SJCRH30 (cell line): ENCODE measurements at places on chromosomes 16 and 17. TPM values are rescaled to one million over a fixed set of nuclear protein-coding genes. Genes with fewer than 3 reads are reported as not detected.

DNA sequence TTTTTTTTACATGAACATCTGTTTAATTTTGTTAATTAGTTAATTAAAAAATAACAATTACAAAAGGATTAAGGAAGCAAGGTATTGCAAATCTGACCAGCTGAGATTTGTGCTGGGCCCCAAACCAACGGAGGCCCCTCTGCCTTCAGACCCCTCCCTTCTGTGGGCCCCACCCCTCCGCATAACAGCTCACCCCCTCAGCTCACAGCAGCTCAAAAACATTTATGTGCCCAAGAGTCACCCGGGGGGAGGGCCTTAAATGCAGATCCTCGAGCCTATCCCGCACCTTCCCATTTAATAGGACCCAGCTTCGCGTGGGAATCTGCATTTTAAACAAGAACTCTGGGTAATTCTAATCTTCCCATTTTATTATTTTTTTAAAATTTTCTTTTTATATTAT, 75.0 kb downstream of the MGAT5B start:
- DNase-seq: no peak

DNA sequence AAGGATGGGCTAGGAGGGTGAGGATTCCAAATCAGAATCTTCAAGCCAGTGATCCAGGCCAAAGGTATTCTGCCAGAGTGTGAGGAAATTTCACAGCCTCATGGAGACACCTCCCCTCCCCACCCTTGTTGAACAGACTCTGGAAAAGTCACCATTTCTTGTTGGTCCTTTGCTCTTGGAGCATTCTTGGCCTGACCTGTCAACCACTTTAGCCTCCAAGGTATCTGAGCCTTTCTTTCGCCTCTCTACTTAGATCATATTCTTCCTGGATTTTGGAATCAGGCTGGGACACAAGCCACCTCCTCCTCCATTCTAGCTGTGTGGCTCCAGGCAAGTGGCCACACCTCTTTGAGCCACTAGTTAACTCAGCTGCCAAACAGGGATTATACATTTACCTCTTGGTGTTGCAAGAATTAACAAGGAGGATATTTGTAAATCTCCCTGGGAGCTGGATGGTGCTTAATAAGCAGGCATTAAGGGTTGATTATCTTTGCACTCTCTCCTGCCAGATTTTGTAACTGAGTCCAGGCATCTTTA, 193.5 kb downstream of the WWOX start:
- DNase-seq: no peak

- no peak for DNase-seq
Measured at GRCh38 chr16:6484081-6484480, 848.6 kb upstream of the RBFOX1 start.

DVL2 gene
- 33.4 and 39.0 TPM in 2 replicates for total RNA-seq

DNA sequence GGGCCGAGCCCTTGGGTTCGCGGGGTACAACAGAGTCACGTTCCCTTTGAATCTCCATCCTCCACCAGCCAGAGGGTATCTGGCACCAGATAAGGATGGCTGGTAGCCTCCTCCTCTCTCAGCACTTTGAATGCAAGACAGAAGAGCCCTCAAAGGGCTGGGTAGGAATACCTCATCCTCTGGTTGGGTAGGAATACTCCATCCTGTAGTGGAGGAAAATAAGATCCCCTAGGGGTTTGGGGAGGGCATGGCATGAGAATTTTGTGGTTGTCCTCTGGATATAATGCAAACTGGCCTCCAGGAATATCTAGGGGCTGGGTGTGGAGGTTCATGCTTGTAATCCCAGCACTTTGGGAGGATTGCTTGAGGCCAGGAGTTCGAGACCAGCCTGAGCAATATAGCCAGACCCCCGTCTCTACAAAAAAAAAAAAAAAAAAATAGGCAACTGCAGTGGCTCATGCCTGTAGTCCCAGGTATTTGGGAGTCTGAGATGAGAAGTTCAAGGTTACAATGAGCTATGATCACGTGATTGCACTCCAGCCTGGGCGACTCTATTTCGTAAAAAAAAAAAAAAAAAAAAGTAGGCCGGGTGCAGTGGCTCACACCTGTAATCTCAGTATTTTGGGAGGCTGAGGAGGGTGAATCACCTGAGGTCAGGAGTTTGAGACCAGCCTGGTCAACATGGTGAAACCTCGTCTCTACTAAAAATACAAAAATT, 2.7 kb downstream of the IGFBP4 start:
- no peak for DNase-seq

DNA sequence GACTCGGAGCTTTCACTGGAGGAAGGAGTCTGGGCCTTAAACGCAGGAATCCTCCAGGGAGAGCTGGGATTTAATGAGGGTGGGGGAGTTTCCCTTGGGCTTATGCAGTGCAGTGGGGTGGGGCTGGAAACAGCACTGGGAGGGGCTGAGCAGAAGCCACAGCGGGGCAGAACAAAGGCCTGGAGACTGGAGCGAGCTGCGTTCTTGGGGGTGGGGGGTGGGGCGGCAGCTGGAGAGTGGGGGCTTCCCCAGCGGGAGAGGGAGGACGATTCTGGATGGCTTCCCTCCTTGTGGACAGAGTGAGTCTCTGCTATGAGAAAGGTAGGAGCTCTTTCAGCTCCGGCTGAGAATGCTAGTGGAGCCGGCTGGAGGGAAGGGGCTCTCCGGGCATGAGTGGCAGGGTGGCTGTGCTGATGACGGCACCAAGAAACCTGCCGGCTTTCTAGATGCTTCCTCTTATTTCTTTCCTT, 406.0 kb downstream of the SEC14L1 start:
- DNase-seq: no peak

DNA sequence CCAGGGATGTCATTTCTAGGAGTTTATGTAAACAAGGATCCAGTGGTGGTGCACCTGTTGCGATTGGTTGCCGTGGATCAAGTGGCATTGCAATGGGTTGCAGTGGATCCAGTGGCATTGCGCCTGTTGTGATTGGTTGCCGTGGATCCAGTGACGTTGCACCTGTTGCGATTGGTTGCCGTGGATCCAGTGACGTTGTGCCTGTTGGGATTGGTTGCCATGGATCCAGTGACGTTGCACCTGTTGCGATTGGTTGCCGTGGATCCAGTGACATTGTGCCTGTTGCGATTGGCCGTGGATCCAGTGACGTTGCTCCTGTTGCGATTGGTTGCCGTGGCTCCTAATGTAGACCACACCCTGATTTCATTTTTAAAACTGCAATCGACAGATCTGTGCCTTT, 56.2 kb upstream of the CRISPLD2 start:
- no peak for DNase-seq

- no peak for DNase-seq
Measured at GRCh38 chr16:85457366-85457765, 155.8 kb upstream of the GSE1 start.

- DNase-seq: no peak
Measured at GRCh38 chr17:75250009-75250471, 11.4 kb downstream of the GGA3 start.

- no peak for DNase-seq
Measured at GRCh38 chr17:50322271-50322670, 23.7 kb upstream of the XYLT2 start.

SSTR5 gene
- total RNA-seq: 3.7 and 4.5 TPM in 2 replicates

GRCh38 chr17:14310101-14310500, 9.2 kb downstream of the HS3ST3B1 start:
- no peak for DNase-seq

PRM1 gene
- not detected in 2 replicates for total RNA-seq

DNA sequence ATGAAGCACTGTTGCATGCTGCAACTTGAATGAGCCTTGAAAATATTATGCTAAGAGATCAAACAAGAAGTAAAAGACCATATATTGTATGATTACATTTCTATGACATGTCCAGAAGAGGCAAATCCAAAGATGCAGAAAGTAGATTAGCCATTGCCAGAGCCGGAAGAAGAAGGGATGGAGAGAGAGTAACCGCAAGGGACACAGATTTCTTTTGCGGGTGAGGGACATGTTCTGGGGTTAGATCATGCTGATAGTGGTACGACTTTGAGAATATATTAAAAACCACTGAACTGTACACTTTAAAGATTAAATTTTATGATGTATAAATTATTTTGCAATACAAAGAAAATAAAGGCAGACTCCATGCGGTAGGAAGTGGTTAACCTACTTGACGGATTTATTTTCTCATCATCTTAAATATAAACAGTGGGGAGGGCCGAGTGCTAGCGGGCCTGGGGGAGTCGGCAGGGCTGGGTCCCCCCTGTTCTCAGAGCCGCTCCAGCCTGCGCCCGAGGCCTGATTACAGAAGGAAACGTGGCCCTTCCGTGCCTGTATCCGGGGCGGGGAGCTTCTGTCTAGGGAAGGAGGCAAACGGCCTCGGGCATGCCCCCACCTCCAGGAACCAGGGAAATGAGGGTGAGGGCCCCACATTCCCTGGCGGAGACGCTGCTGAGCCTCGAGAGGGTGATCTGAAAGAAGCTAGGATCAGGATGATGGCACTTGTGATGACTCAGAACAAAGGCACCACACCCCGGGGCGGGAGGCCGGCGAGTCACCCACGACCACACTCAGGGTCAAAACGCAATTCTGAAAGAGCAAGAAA, 48.0 kb downstream of the SHCBP1 start:
- DNase-seq: peak; percentile 51

GNAO1 gene
- 1.4 and 2.3 TPM in 2 replicates for total RNA-seq

CLEC18B gene
- total RNA-seq: not detected in 2 replicates

BEAN1 gene
- total RNA-seq: 0.84 and 0.87 TPM in 2 replicates

DNA sequence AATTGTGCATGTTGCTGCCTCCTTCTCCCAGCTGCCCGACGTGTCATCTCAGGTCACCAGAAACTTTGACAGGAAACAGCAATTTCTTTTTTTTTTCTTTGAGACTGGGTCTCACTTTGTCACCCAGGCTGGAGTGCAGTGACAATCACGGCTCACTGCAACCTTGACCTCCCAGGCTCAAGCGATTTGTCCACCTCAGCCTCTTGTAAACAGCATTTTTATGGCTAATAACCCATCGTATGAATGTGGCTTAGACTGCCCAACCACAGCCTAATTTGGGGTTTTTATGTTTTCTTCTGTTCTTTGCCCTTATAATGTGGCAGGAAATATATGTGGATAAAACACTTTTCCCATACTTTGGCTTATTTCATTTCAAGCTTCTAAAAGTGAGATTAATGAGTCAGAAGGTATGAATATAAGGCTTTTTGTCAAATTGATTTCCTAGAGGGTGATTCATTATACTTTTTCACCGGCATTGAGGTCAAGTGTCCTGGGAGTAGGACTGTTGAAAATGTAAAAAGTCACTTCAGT, 31.0 kb upstream of the SLC5A10 start:
- DNase-seq: peak; percentile 48

EPN3 gene
- not detected in 2 replicates for total RNA-seq

- DNase-seq: peak; percentile 40
Measured at GRCh38 chr17:44924107-44924544, 8.8 kb upstream of the GFAP start.

DNA sequence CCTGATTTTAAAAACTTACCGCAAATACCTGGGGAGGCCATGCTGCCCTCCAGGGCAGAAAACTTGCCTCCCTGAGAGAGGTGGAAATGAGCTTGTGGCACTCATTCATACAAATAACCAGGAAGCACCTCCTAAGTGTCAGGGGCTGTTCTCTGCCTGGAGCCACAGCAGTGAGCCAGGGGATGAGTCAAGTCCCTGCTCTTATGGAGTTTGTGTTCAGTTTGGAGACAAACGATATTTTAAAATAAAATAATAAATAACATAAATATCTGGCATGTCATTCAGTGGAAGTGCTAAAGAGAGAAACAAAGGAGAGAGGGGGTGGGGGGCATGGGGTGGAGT, 313.8 kb downstream of the C16orf95 start:
- DNase-seq: no peak

GRCh38 chr17:75366432-75366831, 39.0 kb downstream of the GRB2 start:
- DNase-seq: no peak

C16orf96 gene
- not detected in 2 replicates for total RNA-seq

- DNase-seq: peak; percentile 9
Measured at GRCh38 chr17:69501591-69502468, 87.3 kb downstream of the MAP2K6 start.

DNASE1L2 gene
- 0.96 and 1.7 TPM in 2 replicates for total RNA-seq

TPSG1 gene
- total RNA-seq: not detected in 2 replicates

- no peak for DNase-seq
Measured at GRCh38 chr17:29835435-29836351, 94.3 kb downstream of the SSH2 start.

DNA sequence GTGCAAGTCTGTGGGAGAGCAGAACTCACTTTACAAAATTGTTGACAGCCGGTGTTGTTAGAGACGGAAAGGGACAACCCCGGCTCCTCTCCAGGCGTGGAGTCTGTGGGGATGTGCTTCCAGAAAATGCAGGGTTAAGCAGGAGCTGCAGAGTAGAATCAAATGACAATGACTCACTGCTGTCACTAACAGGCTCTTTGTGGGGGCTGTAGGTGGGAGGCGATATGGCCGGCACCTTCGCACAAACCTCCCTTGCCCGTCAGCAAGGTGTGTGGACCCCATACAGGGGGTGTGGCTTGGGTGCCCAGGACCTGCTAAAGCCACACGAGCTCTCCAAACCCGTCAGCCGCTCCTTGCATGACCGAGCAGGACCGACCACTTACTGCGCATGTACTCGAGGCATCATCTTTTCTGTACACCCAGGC, 5.8 kb downstream of the PDK2 start:
- DNase-seq: no peak

DBNDD1 gene
- 13.5 and 14.4 TPM in 2 replicates for total RNA-seq

- DNase-seq: no peak
Measured at GRCh38 chr17:67466251-67466796, 89.2 kb downstream of the PITPNC1 start.

SCN4A gene
- 12.4 and 14.3 TPM in 2 replicates for total RNA-seq

DNA sequence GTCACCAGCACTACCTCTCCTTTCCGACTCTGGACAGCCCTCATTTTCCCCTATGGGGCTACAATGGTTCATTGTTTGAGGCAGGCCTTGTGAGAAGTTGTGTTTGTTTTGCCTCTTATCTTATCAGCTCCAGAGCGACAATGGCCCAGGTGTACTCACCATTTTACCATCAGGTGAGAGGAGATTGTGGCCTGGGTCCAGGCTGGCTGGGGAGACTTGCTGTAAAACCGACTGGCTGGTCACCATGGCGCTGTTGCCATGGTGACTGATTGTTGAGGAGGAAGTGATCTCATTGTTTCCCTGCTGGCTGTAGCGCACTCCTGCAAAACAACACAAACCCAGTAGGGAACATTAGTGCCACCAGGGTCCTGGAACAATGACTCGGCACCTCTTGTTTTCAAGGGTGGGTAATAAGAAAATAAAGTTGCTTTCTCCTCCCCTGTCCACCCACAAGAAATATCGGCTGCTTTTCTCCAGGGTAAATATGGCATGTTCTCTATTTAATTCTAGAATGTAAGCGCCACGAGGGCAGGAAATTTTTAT, 34.4 kb downstream of the HNF1B start:
- DNase-seq: no peak

GRCh38 chr16:69848637-69849545, 86.8 kb downstream of the WWP2 start:
- DNase-seq: peak; percentile 2
